Mesendoderm (in vitro differentiated cells): ENCODE measurements at places on chromosomes 11 and 22.

DNA sequence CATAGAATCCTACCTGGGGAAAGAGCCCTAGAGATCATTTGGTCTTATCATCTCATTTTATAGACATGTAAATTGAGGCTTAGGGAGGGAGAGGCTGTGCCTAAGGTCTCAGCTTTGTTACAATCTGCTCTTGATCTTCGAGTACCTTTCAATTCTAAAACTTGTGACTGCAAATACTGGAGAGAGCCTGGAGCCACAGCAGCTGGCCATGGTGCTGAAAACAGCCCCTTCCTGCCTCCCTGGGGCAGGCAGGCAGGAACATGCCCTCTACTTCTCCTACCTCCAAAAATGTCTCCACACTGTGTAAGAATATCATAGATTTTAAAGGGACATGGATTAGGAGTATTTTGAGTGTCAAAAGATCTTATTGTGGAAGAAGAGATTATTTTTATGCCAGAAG is 52.2 kb downstream of the C22orf42 start:
- peak; percentile 55 for DNase-seq

- no peak for DNase-seq
Observed at GRCh38 chr11:63884196-63884932, 32.6 kb downstream of the RCOR2 start.

GRCh38 chr11:131977231-131977630 is 606.8 kb downstream of the NTM start:
- DNase-seq: peak; percentile 85

- DNase-seq: no peak
Observed at GRCh38 chr11:8232849-8233606, 30.6 kb downstream of the LMO1 start.

DNA sequence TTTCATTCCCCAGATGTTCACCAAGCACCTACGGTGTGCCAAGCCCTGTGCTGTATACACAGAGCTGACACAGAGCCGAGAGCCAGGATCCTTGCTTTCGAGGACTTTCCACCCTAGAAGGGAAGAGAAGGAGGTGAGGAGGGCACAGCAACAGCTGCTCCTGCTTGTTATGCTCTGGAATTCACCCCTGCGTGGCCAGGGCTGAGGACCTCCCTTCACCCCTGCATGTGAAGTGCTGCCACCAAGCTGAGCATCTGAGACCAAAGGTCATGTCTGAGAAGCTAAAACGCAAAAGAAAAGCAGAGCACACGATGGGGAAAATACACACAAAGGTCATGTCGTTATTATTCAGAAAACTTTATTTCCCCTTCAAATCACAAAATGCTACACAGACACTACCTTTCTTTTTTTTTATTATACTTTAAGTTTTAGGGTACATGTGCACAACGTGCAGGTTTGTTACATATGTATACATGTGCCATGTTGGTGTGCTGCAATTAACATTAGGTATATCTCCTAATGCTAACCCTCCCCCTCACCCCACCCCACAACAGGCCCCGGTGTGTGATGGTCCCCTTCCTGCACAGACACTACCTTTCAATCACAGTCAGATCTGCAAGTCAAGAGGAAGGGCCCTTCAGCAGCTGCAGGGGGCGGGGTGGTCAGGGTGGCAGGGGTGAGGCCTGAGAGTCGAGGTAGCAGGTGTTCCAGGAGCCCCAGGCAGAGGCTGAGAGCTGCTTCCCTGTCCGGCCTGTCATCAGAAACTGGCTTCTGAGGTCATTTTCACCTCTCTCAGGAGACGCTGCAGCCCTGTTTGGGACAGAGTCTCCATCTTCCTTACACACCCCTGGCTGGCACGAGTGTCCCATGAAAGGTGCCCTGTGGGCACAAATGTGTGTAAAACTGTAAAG is 40.1 kb upstream of the PRR5 start:
- DNase-seq: no peak

DNA sequence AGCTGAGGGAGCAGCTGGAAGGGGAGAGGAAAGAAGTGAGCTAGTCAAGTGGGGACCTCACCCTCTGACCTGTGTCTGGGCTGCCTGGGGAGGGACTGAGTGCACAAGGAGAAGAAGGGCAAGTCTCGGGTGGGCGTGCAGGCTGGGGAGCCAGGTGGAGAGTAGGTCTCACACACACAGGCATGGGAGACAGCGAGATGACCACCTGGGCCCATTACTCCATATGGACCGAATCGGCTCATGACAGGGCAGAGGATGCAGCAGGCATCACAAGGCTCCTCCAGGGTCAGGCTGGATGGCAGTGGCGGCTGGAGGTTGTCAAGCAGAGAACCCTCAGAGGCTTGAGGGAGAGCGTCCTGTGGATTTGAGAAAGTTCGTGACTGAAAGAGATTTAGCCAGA is 63.5 kb downstream of the CEP164 start:
- no peak for DNase-seq

DNA sequence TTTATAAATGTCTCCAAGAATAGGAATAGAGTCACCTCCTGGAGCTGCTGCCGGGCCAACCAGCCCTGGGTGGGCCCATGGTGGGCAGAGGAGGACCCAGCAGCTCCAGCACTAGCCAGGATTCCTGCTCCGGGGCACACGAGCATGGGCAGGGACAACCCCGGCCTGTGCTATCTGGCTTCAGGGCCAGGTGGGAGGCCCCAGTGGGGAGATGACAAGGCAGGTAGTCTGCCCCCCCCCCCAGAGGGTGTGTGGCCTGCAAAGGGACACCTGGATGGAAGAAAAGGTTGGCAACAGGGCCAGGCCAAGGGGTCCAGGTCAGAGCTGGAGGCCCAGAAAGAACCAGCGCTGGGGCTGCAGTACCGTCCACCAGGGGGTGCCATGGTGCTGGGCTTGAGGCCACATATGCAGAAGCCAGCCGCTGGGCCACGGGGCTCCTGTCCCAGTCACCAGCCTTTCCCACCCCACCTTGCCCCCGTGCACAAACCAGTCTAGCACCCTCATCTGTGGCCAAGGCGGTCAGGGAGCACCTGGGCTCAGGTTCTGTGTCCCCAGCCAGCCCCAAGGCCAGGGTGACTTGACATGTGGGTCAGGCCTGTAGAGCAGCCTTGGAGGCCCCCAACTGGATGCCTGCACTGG is 3.4 kb downstream of the TSPAN32 start:
- DNase-seq: peak; percentile 69

DNA sequence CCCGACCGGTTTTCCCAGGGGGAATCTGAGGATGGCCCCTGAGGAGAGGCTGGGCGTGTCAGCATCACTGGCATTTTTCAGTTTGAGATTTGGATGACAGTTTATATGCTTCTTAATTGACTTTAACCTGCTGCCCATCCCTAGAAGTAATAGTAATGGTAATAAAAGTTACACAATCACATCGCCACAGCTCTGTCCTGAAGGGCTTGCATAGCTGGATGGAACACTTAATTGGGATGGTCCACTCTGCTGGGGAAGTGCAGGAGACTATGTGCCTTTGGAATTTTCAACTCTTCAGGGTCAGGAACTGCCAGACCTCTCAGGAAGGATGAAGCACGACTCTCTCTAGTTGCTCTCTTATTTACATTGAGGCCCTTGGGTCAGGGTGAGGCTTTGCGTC is 16.2 kb downstream of the BARX2 start:
- no peak for DNase-seq

DNA sequence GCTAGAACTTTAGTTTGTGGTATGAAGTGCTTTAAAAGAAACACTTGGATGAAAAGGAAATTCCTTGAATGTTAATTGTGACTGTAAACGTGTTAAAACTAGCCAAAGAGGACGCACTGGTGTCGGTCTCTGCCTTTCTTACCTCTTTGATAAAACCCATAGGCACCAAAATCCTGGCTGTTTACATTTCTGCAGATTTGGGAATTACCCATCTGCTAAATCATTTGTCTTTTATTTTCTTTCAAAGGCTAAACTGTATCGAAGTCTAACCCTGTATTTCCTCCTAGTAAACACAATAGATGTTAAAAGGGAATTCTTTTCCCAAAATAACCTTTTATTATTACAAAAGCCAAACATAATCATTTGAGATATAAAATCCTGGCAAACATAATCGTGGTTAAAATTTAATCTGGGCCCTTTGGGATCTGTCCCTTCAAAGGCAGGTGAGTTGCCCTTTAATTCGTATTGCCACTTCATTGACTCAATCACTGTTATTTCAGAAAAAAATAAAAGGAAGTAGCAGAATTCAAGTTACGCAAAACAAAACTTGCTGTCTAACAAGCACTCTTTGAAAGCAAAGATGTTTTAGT is 2.4 kb downstream of the RASSF10 start:
- peak; percentile 5 for DNase-seq

- peak; percentile 60 for DNase-seq
Observed at GRCh38 chr11:125401746-125402145, 94.3 kb downstream of the FEZ1 start.

GRCh38 chr11:120558744-120559431 is 47.3 kb downstream of the GRIK4 start:
- no peak for DNase-seq

- peak; percentile 99 for DNase-seq
Observed at GRCh38 chr22:38793721-38794466, at the start of gene DNAL4. Gene DNAL4, minus strand, starts transcription at chr22:38794143. Its CDS starts 11,412 bp downstream, at chr22:38782731.

DNA sequence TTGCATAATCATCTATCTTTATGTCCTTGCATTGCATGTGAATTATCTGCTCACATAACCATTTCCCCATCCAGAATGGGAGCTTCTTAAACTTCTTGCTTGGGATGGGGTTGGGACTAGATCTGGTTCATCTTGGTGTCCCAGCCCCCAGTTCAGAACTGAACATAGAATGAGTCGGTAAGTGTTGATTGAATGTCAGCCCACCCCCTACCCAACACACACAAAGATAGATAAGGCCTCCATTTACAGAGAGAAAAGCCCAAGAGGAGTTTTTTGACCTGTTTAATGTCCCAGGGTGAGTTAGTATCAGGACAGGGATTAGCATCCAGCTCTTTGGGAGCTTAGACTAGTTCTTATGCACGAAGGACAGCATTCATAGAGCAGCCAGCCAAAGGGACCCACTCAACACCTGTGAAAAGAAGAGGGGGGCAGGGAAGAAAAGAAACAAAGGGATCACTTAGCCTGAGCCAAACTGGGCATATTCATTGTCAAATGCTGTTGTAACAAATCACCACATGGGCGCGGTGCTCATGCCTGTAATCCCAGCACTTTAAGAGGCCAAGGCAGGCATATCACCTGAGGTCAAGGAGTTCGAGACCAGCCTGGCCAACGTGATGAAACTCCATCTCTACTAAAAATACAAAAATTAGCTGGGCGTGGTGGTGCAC is 57.4 kb downstream of the CHRDL2 start:
- no peak for DNase-seq

GRCh38 chr11:44927174-44927661 is 23.5 kb downstream of the TP53I11 start:
- peak; percentile 91 for DNase-seq

DNA sequence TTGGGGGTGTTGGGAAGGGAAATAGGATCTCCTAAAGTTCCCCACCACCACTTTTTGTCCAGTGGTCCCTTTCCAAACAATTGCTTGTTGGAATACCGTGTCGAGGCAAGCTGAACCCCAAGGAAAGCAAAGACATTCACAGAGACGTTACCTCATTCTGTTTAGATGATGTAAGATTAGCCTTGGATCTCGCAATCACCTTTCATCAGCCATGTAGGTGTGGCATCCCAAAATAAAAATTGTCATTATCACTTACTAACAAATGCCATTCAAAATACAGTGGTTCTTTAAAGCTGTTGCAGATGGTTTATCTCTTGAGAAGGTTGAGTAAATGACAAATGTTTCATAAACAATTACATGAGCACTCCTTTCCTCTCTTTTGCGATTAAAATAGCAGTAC is 86.5 kb upstream of the SLC25A18 start:
- peak; percentile 82 for DNase-seq

DNA sequence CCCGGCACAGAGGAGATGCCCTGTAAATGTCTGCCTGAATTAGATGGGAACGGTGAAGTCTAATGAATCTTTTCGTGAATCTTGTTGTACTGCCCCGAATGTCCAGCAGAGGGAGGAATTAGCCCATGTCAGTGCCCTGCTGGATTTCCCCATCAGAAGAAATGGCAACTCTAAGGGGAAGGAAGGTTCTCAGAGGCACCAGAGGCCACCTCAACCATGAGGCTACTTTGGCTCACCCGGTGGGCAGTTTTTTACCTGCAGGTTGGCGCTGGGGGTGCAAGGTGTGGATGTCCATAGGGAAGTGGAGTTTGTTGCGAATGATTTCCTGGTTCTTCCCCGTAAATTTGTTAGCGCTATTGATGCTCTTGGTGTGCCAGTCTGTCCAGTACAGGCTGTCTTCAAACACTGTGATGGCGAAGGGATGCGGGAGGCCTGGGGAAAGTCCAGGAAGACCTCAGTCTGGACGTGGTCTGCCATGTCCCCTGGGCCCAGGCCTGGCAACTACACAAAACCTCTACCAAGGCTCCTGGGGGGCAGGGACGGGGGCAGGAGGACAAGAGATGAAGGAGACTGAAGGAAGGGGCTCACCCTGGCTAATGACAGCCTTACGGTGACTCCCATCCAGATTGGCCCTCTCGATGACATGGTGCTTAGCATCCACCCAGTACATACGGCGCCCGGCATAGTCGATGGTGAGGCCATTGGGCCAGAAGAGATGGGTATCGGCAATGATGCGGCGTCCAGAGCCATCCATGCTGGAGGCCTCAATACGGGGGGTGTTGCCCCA is 28.5 kb downstream of the LRP4 start:
- DNase-seq: peak; percentile 85

GRCh38 chr11:78078218-78079167 is 1.2 kb downstream of the NDUFC2 start:
- DNase-seq: no peak

GRCh38 chr22:39265143-39265886 is 20.5 kb upstream of the PDGFB start:
- no peak for DNase-seq

DNA sequence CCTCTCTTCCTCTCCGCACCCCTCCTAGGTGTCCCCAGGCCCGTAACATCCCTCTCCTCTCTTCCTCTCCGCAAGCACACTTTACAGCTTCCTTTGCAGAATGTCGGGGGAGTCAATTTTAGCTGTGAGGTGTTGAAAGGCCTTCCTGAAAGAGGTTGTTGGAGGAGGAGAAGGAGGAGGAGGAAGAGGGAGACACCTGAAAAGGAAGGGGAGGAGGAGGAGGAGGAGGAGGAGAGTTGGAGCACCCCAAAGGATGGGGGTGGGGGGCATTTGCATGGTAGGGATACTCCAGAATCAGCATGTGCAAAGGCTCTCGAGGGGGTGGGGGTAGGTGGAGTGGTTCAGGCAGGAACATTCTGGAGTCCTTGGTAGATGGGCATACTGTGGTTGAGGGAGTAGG is 1045.1 kb downstream of the TBC1D22A start:
- no peak for DNase-seq
